ENCODE measurements at places on chromosomes 3 and 15. TPM values are rescaled to one million over a fixed set of nuclear protein-coding genes. Genes with fewer than 3 reads are reported as not detected.

DNA sequence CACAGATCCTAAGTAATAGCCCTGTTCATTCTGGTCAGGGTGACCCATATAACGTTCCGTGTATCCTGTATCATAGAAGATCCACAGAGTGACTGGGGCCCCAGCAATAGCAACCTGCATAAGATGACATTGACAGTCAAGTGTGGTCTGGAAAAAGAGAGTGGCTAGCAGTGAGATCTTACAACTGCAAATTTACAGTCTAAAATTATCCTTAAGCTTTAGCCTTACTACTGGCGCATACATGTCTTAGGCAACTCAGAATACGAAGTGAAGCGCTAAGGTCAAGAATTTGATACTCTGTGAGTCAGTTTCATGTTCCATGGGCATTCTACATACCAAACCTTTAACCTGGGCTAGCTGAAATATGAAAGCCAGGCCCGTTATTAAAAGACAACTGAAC lies 29.2 kb upstream of the IGDCC4 start:
- no peak for DNase-seq

- DNase-seq: peak; percentile 58
These were observed 18.2 kb downstream of the IDH3A start for GRCh38 chr15:78167227-78167888.

DNA sequence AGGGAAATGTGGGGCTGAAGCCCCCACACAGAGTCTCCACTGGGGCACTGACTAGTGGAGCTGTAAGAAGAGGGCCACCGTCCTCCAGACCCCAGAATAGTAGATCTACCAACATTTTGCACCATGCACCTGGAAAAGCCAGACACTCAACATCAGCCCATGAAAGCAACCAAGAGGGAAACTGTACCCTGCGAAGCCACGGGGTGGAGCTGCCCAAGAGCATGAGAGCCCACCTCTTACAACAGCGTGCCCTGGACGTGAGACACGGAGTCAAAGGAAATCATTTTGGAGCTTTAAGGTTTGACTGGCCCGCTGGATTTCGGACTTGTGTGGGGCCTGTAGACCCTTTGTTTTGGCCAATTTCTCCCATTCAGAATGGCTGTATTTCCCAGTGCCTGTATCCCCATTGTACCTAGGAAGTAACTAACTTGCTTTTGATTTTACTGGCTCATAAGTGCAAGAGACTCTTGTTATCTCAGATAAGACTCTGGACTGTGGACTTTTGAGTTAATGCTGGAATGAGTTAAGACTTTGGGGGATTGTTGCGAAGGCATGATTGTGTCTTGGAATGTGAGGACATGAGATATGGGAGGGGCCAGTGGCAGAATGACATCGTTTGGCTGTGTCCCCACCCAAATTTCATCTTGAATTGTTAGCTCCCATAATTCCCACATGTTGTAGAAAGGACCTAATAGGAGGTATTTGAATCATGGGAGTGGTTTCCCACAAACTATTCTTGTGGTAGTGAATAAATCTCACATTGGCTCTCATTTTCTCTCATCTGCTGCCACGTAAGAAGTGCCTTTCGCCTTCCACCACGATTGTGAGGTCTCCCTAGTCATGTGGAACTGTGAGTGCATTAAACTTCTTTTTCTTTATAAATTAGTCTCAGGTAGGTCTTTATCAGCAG lies 105.8 kb downstream of the CBLB start:
- no peak for DNase-seq

GRCh38 chr3:14404186-14404585 lies 1.8 kb downstream of the SLC6A6 start:
- DNase-seq: no peak

The USP13 gene
- total RNA-seq: 5.6 TPM

DNA sequence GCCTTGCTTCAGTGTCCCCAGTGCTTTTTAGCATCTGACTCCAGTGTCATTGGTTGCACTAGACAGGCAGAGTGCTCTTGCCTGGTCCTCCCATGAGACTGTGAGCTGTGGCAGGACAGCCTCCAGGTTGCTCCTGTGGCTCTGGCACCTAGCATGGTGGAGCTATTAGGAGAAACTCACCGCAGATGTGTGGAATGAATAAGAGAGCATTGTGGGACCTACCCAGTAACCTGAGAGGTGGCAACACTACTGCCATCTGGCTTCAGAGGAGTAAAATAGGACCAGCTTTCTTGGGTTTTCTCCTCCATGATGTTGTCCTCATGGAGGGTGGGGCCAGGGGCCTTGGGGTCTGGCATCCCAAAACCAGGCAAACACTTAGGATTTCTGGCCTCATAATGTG lies 183.6 kb downstream of the EPHB1 start:
- DNase-seq: no peak

The TICRR gene
- total RNA-seq: 0.14 TPM

DNA sequence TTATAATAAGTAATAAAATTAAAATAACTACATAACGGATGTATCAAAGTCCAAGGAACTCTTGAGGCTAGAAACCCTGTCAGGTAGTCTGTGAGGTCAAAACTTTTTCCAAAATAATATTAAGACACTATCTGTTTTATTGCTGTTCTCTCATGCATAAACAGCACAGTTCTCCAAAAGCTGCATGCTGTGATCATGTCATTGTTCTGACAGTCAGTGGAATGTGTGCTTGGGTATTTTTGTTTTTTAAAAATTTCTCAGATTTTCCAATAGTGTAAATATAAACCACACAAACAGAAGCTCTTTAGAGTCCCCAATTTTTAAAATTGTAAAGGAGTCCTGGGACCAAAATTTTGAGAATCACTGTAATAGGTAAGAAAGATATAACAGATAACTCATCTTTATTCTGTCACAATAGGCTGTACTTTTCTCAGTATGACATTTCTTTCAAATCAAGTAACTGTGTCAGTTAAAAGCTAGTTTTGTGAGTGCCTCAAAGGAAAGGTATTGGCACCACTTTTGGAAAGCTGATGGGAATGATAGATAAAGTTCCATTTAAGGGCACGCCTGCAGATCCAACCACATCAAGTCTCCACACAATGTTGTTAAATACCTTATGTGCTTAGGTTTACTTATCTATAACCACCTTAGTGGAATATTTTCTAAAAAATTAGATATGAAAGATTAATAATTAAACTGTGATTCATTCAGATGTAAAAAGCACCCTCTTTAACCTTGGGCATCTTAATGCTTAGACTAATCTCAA lies 49.3 kb downstream of the CEP152 start:
- DNase-seq: no peak

DNA sequence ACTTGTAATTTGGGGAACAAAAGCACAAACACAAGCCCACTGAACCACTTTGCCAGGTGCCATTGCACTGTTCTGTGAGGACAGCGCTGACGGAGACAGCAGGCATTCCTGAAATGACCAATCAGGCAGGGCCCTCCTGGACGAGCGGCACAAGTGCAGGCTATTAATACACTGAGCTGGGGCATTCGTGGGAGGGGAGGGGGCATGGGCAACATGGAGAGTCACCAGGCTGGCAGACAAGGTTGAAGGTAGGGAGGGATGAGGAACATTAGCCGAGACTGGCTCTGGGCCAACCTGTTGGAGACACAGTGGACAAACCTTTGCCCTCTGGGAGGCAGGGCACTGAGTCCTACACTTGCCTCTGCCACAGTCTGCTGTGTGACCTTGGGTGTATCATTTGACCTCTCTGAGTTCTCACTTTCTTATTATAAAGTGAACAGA lies 45.6 kb downstream of the NOX5 start:
- DNase-seq: no peak

GRCh38 chr3:171257251-171258203 lies 202.7 kb downstream of the TNIK start:
- peak; percentile 46 for DNase-seq

GRCh38 chr3:186732169-186732766 lies 15.1 kb downstream of the KNG1 start:
- no peak for DNase-seq

The OR5H14 gene
- not detected for total RNA-seq

GRCh38 chr15:52115598-52116427 lies 3.2 kb upstream of the BCL2L10 start:
- DNase-seq: no peak

DNA sequence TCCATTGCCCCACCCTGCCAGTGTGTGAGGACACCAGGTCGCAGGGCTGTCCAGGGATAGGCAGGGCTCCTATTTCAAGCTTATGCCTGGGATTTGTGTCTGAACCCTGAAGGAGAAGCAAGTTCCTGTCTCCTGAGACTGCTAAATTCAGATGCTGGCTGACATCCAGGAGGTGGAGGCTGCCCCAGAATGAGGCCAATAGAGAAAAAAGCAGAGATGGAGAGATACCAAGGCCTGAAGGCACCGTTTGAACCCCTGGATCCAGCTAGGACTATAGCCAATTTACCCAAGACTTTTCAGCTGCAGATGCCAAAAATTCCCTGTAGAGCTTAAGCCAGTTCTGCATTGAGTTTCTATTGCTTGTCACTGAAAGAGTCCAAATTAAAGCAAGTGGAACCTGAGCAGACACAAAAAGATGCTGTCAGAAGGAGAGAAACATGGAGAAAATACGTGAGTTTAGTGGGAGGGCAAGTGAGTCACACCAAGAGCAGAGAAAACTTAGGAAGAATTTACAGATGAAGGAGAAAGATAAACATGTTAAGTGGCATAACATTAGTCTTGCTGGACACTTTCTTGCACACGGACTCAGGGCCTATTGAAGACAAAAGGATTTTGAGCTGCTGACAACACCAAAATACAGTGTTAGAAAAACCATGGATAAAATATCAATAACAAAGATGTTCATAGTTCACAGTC lies 148.6 kb downstream of the CNTN3 start:
- no peak for DNase-seq

GRCh38 chr3:77412584-77412983 lies 372.7 kb downstream of the ROBO2 start:
- no peak for DNase-seq

DNA sequence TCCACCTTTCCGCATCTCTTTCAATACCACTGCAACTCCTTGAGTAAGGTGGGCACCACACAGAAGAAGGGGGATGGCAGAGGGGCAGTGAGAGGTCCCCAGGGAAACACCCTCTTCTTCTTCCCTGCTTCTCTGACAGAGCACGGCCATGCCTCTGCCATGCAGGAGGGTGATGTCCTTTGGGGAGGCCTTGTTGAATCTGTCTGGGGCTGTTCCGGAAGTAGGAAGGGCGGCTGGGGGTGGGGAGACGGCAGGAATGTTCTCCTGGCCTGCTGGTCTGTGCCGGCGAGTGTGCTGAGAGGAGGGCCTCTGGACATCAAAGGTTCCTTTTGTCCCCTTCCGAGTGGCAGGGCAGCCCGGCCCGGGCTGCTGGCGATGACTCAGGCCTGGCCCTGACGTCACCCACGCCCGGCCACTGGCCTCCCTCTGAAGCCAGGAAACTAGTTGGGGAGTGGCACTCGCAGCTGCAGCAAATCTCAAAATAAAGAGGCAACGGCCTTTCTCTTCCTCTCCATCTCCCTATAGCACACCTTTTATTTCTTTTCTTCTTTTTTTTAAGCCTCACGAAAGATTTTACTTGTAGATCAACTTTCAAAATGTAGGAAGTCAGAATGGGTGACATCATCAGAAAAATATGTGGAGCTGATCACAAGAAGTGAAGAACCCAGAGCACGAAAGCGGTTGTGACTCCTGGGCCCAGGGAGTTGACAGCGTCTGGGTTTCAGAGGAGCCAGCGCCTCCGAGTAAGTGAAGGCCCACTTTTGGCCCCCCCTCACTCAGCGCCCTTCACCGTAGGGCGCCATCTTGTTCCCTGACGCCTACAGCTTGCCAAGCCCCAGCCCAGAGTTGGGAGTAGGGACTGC lies at the start of gene ZBTB38:
Gene ZBTB38 (plus strand): TSS at position 443 of the 863 bp plus-strand sequence. CDS start 73,885 bp downstream, outside the sequence.
- no peak for DNase-seq

GRCh38 chr3:47035645-47036044 lies 56.2 kb downstream of the NBEAL2 start:
- no peak for DNase-seq

The GOLGA6B gene
- not detected for total RNA-seq

DNA sequence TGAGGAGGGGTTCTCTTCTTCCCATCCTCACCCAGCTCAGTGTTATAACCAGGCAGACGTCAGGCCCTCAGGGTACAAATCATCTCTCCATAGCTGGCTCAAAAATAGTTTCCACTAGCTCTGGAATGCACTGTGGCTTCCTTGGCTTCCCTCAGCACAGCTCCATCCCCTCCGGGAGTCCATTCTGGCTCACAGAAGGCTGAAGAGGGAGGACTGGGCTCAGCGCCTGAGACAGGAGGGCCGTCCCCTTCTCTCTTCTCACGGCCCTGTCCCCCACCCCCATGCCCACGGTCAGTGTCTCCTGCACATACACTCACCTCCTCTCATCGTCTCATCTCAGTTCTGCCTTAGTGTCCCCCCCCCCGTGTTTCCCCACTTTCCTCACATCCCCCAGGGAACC lies 50.1 kb downstream of the UMPS start:
- DNase-seq: no peak

DNA sequence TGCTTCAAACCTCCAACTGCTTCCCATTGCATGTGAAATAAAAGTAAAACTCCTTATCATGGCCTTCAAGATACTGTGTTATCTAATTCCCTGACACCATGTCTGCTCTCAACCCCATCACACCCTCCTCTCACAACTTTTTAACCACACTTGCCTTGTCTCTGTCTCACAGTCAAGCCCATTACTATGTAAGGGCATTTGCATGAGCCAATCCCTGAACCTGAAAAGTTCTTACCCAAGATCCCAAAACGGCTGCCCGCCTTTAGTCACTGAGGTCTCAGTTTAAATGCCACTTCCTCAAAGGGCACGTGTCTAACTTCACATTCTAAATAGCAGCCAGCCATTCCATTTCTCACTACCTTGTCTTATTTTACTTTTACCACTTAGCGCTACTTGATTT lies 83.1 kb downstream of the SST start:
- no peak for DNase-seq

- DNase-seq: no peak
These were observed 148.8 kb upstream of the TRIM42 start for GRCh38 chr3:140529096-140529495.

- DNase-seq: peak; percentile 96
These were observed at the start of gene APEH for GRCh38 chr3:49673715-49674496. Gene APEH (plus strand): TSS chr3:49674351. CDS start chr3:49674402, 51 bp downstream.

DNA sequence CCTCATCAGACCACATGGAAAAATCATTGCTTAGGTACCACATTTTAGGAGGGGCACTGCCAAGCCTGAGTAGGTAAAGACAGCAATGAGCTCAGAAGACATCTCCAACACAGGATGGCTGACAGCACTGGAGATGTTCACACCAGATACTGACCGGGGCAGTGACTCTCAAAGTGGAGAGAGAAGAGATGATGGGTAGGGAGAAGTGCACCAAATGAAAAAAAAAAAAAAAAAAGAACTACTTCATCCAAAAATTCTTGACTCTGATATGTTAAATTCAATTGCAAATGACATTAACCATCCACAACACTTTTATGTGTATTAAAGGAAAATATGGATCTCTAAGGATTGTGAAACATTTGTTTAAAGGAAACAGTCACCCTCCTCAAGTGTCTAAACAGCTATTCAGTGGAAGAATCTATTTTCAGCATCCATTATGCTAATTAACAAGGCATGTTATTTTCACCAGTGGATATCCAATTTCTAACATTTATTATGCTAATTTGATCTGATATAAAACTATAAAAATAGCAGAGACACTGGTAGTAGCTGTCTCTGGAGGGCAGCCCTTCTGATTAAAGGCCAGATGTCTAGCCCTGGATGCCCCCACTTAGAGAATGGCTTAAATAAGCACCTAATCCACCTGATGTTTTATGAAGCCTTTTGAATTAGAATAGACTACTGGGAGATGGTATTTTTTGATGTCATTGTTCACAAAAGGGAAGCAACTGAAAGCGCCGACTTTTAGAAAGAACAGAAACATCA lies 48.2 kb upstream of the VGLL4 start:
- DNase-seq: no peak

The PROS1 gene
- 0.68 TPM for total RNA-seq
